ENCODE measurements at places on chromosomes 7 and 10. TPM values are rescaled to one million over a fixed set of nuclear protein-coding genes. Genes with fewer than 3 reads are reported as not detected.

DNA sequence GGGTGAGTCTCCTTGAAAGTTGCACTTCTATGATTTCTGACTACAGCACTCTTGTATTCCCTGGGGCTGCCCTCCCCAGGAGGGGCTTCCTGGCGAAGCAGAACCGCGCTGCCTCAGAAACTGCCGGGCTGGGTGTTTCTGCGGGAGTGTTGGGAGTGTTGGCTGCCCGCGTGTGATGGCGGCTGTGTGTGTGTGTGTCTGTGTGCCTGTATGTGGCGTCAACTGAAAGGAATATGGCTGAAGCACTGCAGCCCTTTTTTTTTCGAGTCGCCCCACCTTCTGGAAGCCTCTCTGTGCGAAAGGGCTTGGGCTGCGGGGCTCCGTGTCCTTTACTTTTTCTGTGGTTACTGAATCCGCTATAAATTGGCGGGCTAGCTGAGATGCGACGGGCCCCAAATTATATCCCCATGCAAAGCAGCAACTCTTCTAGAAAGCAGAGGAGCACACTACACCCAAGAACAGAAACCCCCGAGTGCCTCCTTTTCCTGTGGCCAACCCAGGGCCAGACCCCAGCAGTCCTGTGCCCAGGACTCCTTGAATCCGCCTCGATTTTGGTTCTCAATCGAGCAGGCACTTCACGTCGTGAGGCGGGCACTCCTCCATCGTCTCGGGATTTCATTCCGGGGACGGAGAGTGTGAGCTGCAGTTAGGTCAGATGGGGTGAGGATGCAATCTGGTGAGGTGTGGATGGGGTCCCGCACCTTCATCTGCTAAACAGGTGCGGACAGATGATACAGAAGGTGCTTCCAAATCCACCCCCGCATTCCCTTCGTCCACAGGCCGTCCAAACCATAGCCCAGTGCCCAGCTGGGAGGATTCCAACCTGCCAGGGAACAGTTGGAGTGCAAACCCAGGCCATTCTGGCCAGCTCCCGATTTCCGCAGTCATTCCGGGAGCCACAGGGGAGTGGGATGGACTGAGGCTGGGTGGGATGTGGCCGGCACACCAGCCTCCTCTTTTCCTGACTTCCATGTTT, 22.5 kb upstream of the ZNF273 start:
- no peak for DNase-seq

The GPER1 gene
- total RNA-seq, result 0.11 TPM

GRCh38 chr10:27654284-27654683, 91.3 kb downstream of the MKX start:
- DNase-seq, result no peak

DNA sequence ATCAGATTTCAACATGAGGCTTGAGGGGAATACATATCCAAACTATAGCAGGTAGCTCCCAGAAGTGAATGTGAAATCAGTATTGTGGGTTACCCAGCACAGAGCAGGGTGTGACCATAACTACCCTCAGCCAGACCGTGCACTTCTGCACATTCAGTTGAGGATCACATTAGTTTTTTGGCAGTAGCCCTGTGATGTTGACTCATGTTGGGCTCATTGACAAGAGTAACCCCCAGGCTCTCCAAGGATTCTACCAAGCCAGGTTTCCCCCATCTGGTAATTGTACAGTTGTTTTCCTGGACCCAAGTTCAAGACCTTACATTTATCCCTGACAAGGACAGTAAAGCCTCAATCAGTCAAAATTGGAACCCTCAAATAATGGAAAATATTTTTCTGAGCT, 11.7 kb upstream of the CPA4 start:
- DNase-seq, result no peak

The NRBF2 gene
- total RNA-seq, result 26.6 TPM

The VSTM4 gene
- total RNA-seq, result not detected

- DNase-seq, result peak; percentile 33
These were observed 1.5 kb downstream of the DOCK4 start for GRCh38 chr7:112204499-112205342.

The SLC26A5 gene
- not detected for total RNA-seq

Measured in CD8-positive, alpha-beta T cell (primary cell).